Renal cortex interstitium (tissue), 15 donors: ENCODE measurements at places on chromosomes 16 and 17. TPM values are rescaled to one million over a fixed set of nuclear protein-coding genes. Genes with fewer than 3 reads are reported as not detected.

DNA sequence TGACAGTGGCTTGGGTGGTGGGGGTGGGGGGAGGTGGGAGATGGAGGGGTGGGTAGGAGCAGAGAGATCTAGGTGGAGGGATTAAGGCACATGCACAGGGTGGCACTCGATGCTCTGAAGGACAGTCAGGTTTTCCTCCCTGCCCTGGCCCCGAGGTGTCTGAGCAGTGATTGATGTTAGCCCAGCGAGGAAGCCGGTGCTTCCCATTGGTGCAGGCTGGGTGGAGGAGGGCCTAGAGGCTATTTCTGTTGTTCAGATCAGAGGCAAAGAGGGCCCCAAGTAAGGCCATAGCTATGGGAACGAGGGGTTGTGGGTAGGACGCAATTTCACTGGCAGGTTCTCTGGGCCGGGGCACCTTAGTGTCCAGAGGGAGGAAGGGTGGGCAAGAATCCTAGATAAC lies 23.1 kb downstream of the CACNA1G start:
- no peak for DNase-seq

- no peak for DNase-seq
Observed at GRCh38 chr17:62656446-62656845, 29.0 kb downstream of the MRC2 start.

GRCh38 chr16:60641067-60641665 lies 1395.1 kb downstream of the CDH8 start:
- DNase-seq = no peak

DNA sequence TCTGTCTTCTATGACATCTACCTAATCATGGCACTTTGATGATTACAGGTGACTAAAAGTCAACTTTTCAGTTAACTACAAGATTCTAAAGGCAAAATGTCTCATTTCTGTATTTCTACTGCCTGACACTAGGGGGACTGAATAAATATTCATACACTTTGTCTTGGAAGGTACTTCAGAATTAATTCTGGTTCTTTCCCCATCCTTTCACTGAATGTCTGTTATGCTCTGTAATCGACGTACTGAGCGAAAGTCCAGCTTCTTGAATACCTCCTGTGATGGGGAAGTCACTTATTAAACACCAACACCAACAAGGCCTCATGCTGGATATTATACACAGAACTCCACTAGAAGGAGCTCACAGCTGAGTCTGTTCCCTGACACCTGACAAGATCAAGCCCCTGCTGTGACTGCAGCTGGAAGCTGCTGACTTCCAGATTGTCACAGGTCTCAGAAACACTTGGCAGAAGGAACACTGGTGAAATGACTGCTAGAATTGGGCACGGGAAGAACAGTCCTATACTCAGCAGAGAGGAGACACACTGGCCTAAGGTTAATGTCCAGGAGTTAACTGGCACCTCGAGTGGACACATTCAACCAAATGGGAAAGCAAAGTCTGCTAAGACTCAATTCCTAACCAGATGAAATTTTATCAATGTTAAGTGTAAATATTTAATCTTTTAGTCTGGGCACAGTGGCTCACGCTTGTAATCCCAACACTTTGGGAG lies 31.9 kb downstream of the CMC2 start:
- no peak for DNase-seq

GRCh38 chr17:45971698-45972141 lies 27.3 kb upstream of the STH start:
- no peak for DNase-seq

- no peak for DNase-seq
Observed at GRCh38 chr16:22027633-22028032, 19.7 kb downstream of the MOSMO start.

DNA sequence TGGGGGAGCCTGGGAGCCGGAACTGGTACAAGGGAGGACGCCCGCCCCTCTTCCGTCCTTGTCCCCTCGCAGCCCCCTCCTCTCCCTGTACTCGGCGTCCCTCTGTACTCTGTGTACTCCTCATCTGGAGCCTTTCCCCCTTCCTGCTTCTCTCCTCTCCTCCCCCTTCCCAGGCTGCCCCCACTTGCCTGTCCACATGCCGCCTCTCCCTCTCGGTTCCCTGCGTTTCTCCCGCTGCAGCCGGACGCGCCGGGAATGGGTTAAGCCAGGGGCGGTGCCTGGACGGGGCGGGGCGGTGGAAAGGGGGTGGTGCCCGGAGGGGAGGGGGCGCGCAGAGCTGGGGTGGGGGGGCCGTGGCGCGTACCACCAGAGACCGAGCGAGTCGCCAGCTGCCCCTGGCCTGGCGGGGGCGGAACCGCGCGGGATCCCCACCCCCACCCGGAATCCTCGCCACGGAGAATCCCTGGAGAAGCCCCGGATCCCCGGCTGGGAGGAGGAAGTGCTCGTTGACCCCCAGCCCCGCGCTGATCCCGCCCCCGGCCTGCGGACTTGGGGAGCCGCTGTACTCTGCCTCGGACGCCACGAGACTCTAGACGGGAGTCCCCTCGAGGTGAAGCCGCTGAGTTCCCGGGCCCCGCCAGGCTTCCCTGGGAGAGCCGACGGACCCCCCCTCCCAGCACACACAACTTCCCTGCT lies 22.6 kb downstream of the GJD3 start:
- no peak for DNase-seq

DNA sequence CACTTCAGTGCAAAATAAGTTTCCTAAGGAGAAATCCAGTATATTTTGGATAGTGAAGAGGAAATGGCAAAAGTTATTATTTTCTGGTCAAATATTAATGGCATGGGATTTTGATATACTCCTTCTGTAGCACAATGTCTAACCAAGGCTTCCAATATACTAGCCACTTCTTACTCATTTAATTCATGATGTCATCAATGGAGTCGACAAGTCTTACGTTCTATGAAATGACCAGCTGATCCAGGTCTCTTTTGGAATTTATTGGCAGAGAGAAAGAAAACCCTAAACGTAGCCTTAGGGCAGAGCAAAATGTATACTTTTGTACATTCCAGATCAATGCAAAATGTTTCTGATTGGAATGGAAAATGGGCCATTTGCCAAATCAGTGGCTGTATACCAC lies 8.3 kb upstream of the ABCA10 start:
- no peak for DNase-seq

- no peak for DNase-seq
Observed at GRCh38 chr17:5352681-5353289, 66.7 kb downstream of the NUP88 start.

GRCh38 chr17:65509032-65509431 lies 52.4 kb downstream of the AXIN2 start:
- no peak for DNase-seq

DNA sequence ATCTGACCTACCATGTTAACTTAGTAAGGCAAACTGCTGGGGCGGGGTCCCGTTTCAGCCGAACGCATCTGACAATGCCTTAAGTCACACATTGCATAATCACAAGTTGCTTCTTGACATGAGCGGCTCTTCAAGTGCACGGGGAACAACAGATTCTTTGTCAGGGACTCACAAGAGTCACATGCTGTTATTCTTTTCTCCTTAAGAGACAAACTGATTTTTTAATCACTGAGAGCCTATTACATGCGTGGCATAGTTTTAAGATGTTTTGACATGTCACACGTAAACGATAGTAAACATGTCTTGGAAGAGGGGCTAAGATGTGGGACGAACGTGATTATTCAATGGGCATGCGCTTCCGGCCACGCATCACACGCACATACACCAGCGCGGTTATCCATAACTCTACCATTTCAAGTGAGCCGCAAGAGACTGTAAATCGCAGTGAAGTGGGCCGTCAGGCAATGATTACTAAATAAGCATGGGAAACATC lies 63.4 kb downstream of the ADCY9 start:
- no peak for DNase-seq

DNA sequence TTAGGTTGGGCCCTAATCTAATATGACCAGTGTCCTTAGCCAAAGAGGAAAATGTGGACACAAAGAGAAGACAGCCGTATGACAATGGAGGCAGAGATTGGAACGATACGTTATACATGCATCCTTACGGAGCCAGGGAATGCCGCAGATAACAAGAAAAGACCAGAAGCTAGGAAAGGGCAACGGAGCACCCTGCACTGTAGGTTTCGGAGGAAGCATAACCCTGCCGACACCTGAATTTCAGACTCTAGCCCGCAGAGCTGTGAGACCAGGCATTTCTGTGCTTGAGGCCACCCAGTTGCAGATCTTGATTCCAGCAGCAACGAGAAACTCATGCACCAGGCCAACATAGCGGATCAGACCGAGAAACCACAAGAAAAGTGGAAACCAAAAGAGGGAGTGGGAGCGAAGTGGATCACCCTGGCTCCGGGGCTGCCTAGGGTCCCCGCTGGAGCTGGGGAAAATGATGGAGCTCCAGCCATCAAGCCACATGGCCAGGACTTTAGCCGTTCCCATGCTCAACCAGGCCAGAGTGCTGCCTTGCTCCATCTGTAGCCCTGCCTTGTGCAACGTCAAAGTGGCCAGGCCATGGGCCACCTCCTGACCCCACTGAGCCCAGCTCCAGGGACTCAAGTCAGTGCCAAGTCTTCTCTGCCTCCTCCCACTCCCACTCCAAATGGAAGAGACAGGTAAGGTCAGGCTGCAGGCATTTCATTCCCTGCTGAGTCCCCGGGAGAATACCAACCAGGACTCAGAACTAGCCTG lies 51.7 kb upstream of the RPL38 start:
- DNase-seq = no peak

DNA sequence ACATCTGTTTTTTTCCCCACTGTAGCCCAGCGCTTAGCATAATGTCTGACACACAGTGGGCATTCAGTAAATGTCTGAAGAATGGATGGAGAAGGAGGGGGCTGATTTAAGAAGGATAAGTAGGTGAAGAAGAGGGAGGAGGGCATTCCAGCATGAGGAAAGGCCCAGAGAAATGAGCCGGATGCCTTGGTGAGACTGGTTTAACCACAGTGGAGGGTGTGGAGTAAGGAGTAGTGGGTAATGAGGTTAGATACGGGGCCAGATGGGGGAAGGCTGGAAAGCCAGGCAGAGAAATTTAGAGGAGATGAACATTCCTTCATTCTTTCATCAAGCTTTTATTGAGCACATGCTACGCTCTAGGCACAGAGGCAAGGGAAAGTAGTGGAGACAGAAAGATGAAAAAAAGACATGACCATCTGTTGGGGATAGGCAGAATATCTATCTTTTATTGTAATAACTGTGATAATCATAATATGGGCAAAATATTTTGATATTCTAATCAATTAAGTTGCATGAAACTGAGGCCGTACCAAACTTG lies 43.7 kb upstream of the NFAT5 start:
- no peak for DNase-seq

DNA sequence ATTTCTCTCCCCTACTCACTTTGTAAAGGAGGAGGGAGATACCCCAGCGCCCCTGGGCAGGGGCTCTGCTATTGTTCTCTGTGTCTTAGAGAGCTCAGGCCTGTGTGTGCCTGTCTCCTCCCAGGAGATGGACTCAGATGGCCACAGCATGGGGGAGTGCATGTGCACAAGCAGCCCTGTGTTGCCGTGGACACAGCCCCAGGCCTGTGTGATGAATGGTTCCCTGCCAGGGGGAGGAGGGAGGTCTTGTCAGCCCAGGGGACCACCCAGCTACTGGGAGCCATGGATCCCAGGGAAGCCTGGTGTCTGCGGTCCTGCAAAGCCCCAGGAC lies 26.3 kb downstream of the GINS2 start:
- no peak for DNase-seq

DNA sequence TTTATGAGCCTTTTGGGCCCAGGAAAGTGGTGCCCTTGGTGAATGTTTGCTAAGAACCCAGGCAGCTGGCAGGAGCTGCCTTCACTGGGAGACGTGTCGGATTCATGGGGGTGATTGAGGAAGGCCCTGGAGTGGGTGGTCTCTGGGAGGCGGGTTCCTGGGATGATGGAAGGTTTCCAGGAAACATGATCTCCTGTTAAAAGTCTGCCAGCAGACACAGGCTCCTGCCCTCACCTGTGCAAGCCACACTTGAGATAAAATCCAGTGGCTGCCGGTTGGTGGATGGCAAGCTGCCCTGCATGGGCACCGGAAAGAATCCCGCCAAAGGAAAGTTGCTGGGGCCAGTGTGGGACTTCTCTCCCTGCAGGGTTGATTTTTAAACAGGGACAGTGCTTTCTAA lies 189.0 kb upstream of the CIBAR2 start:
- no peak for DNase-seq

DNA sequence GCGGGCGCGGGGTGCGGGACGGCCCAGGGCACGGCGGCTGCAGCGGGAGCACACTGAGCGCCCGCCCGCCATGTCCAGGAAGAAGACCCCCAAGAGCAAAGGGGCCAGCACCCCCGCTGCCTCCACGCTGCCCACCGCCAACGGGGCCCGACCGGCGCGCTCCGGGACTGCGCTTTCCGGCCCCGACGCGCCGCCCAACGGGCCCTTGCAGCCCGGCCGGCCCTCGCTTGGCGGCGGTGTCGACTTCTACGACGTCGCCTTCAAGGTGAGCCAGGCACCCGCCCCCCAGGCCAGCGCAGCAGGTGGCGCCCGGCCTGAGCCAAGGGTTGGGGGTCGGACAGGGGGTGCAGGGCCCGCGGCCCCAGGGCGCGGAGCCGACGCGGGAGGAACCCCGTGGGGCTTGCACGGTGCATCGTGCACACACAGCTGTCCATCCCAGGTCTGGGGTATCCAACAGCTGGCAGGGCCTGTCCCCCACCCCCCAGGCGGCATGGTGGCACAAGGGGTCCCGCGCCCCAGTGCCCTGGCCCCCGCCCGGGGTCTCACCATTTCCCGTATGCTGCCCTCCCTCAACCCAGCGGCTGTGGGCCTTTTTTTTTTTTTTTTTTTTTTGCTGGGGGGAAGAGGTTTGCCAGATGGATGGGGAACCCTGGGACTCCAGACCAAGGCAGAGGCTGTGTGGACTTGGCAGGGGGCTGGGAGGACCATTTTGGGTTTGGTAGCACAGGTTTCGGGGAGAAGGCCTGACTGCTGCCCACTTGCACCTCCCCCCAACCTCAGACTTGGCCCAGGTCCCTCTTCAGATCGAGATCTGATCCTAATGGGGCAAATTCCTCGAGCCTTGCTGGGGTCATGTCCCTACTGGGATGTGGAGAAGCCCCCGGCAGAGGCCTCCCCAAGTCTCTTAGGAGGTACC lies 547 bp downstream of the RAB26 start:
- DNase-seq = no peak

GRCh38 chr17:36629252-36629847 lies 28.0 kb downstream of the MRM1 start:
- DNase-seq = no peak

DNA sequence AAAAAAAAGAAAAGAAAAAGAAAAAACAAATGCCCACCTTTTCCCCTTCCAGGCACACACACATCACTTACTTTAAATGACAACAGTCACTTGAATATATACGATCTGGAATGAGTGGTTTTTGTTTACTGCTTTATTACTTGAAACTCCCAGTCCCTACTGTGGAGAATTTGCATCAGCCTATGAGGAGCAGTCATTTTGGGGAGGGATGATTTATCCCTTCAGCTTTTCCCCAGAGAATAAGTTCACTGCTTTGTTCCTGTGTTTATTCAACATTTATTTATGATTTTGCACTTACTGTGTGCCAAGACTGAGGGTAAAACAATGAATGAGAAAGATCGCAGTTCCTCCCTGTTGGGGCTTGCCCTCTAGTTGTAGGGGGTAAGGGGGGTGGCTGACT lies 4.7 kb upstream of the ZNF423 start:
- DNase-seq = no peak

- DNase-seq = no peak
Observed at GRCh38 chr17:57563958-57564357, 181.1 kb downstream of the CCDC182 start.

Gene CMTM2
- 0.33 TPM for polyA plus RNA-seq

Gene GDPD3
- polyA plus RNA-seq = 12.6 TPM

Gene CCR7
- 0.33 TPM for polyA plus RNA-seq

Gene RNF222
- 0.07 TPM for polyA plus RNA-seq

Gene CD300LF
- polyA plus RNA-seq = 0.28 TPM

Gene ITGAX
- 0.39 TPM for polyA plus RNA-seq

Gene WDR81
- polyA plus RNA-seq = 12.9 TPM

Gene KRT12
- not detected for polyA plus RNA-seq
